Left ventricle myocardium superior (tissue), 1 donor: ENCODE measurements at places on chromosomes 2 and 18. TPM values are rescaled to one million over a fixed set of nuclear protein-coding genes. Genes with fewer than 3 reads are reported as not detected.

Gene NRP2
- total RNA-seq, result 9.7 TPM

Gene FAP
- total RNA-seq, result 1.3 TPM

Gene PLEK
- 4.1 TPM for total RNA-seq

Gene PGAP1
- 6.5 TPM for total RNA-seq

Gene DNAH7
- 0.25 TPM for total RNA-seq

Gene UGT1A10
- total RNA-seq, result not detected

Gene MAB21L4
- total RNA-seq, result not detected

Gene WNT10A
- not detected for total RNA-seq

Gene GALNT14
- total RNA-seq, result 0.45 TPM
